Suprapubic skin (tissue), 4 donors: ENCODE measurements at places on chromosomes 2 and 18. TPM values are rescaled to one million over a fixed set of nuclear protein-coding genes. Genes with fewer than 3 reads are reported as not detected.

REG1B gene
- total RNA-seq: not detected

GRCh38 chr18:76188097-76188496 is 306.9 kb downstream of the ZNF516 start:
- H3K4me3 ChIP-seq: no peak overlapping the region
- H3K27me3 ChIP-seq: no peaks in the 10 kb centered on the region
- no peaks in the 10 kb centered on the region for H3K4me1 ChIP-seq
- no peak for DNase-seq
- no peak overlapping the region for H3K27ac ChIP-seq

DNA sequence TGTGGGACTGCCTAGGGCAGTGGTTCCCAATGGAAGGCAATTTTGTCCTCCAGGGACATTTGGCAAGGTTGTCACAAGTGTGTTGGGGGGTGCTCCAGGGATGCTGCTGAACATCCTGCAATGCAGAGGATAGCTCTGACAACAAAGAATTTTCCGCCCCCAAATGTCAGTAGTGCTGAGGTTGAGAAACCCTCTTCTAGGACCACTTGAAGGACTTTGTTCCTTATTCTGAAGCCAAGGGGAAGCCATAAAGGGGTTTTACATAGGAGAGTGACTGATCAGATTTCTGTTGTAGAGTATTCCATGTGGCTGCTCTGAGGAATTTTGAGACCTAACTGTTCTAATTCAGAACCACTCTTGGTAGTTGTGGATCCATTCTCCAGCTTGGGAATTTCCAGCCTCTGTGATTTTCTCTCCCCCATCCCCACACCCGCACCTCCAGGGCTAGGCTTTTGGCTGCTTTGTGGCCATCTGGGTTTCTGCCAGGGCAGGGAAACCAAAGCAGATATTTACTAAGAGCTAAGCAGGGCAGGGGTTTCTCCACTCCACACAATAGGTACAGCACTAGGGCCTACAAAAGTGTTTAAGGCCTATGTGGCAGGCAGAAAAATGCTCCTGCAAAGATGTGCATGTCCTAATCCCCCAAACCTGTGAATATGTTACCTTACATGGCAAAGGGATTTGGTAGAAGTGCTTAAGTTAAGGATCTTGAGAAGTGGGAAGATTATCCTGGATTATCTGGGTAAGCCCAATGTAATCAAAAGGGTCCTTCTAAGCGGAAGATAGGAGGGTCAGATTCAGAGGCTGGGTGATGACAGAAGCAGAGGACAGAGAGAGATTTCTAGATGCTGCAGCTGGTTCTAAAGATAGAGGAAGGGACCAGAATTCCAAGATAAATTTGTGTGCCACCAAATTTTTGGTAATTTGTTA is 135.4 kb downstream of the TMEM17 start:
- H3K36me3 ChIP-seq: no peaks in the 10 kb centered on the region
- no peak overlapping the region for H3K4me3 ChIP-seq
- DNase-seq: no peak

DNA sequence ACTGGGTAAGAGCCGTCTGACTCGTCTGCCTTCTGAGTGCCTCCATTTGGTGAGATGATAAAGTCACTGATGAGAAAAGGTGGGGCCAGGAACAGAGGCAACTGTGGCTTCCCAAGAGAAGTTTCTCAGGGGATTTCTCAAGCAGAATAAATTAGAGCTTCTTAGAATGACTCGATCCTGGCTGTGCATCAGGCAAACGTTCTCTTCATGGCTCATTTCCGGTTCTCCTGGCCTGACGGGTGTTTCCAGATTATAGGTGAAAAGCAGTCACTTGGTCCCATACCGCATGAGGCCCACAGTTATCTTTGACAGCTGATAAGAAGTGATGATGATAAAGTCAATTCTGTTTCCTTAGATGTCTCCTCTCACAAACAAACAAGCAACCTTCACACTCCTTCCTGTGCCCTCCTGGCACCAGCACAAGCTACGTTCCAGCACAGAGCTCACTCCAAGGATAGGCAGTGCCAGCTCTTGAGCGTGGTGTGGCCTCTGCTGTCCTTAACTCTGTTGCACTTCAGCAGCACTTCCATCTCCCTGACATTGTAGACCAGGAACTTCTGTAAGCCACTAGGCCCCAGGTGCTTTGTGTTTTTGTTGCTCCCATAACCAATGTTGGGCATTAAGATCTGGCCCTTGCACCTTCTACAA is 37.8 kb upstream of the KCNF1 start:
- no peaks in the 10 kb centered on the region for H3K4me1 ChIP-seq
- peaks cover 6% of the 10 kb centered on the region for H3K27me3 ChIP-seq
- H3K27ac ChIP-seq: no peak overlapping the region
- no peaks in the 10 kb centered on the region for H3K36me3 ChIP-seq
- no peak for DNase-seq
- no peak overlapping the region for H3K4me3 ChIP-seq

- H3K4me1 ChIP-seq: peaks cover 12% of the 10 kb centered on the region
- no peaks in the 10 kb centered on the region for H3K36me3 ChIP-seq
- no peaks in the 10 kb centered on the region for H3K27me3 ChIP-seq
- H3K4me3 ChIP-seq: no peak overlapping the region
- no peak for DNase-seq
Measured at GRCh38 chr18:61901323-61901986, 8.6 kb upstream of the RNF152 start.

DNA sequence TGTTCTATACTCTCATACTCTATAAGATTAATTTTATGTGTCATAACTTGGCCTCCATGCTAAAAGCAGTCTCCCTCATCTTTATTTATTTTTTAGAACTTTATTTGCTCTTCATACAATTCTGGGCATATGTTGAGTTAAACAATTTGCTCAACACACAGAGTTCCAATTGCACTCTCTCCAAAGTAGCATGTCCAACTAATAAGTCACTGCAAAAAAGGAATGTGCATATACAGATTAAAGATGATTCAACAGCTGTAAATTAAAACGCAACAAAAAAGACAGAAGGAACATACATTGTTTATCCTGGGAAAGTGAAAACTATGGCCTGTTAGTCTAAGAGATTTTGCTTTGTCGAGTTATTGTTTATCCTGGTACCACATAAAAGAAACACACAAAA is 277.7 kb upstream of the ACVR2A start:
- H3K4me3 ChIP-seq: no peak overlapping the region
- no peak overlapping the region for H3K27ac ChIP-seq
- H3K36me3 ChIP-seq: no peaks in the 10 kb centered on the region

GRCh38 chr2:21146638-21147037 is 22.9 kb downstream of the TDRD15 start:
- no peak overlapping the region for H3K4me3 ChIP-seq
- H3K36me3 ChIP-seq: no peaks in the 10 kb centered on the region
- no peak for DNase-seq
- no peak overlapping the region for H3K27ac ChIP-seq
- H3K27me3 ChIP-seq: no peaks in the 10 kb centered on the region

ANKRD29 gene
- 6.4 TPM for total RNA-seq

DNA sequence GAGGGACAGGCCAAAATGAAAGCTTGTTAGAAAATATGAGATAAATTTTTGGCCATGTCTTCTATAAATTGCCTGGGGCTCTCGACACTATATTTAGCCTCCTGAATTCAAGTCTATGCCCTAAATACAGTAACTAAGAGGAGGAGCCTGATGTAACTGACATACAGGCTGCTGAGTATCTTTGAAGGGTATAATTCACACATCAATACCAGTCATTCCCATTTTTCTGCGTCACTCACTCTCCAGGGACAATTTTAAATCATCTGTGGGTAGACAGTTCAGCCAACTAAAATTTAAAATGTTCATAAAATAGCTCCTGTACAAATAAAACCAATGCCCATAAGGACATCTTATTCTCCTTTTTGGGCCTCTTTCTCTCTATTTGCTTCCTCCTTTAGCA is 105.9 kb downstream of the AP1S3 start:
- no peak overlapping the region for H3K4me3 ChIP-seq
- H3K4me1 ChIP-seq: no peaks in the 10 kb centered on the region
- H3K27ac ChIP-seq: no peak overlapping the region
- DNase-seq: no peak

- no peak overlapping the region for H3K27ac ChIP-seq
- no peaks in the 10 kb centered on the region for H3K27me3 ChIP-seq
- no peaks in the 10 kb centered on the region for H3K4me1 ChIP-seq
- H3K4me3 ChIP-seq: no peak overlapping the region
Measured at GRCh38 chr2:78260861-78261260, 738.7 kb upstream of the LRRTM4 start.

DNA sequence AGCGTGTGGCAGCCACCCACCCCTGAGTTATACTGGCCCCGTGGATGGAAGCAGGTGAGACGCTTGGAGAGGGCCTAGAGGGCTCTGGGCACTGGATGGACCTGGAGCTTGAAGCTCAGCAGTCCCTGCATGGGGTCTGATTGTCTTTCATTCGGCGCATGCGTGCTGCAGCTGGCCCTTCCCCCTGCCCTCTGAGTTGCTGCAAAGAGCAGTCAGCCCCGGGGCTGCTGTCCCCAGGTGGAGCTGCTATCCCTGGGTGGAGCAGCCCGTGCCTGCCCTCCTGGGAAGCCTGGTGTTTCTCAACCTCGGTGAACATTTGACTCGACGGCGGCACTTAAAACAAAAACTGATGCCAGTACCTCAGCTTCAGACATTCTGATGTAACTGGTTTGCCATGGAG is 29.6 kb downstream of the IGFBP5 start:
- H3K4me1 ChIP-seq: peaks cover 21% of the 10 kb centered on the region
- no peaks in the 10 kb centered on the region for H3K36me3 ChIP-seq
- no peaks in the 10 kb centered on the region for H3K27me3 ChIP-seq
- no peak for DNase-seq

- H3K4me3 ChIP-seq: no peak overlapping the region
- no peak overlapping the region for H3K27ac ChIP-seq
- no peaks in the 10 kb centered on the region for H3K4me1 ChIP-seq
- DNase-seq: no peak
- H3K27me3 ChIP-seq: no peaks in the 10 kb centered on the region
Measured at GRCh38 chr18:28208268-28208667, 31.3 kb upstream of the CDH2 start.

ZNF892 gene
- 1.6 TPM for total RNA-seq
